Fibroblast of skin of left quadriceps (primary cell): ENCODE measurements at places on chromosomes 11 and 22.

DNA sequence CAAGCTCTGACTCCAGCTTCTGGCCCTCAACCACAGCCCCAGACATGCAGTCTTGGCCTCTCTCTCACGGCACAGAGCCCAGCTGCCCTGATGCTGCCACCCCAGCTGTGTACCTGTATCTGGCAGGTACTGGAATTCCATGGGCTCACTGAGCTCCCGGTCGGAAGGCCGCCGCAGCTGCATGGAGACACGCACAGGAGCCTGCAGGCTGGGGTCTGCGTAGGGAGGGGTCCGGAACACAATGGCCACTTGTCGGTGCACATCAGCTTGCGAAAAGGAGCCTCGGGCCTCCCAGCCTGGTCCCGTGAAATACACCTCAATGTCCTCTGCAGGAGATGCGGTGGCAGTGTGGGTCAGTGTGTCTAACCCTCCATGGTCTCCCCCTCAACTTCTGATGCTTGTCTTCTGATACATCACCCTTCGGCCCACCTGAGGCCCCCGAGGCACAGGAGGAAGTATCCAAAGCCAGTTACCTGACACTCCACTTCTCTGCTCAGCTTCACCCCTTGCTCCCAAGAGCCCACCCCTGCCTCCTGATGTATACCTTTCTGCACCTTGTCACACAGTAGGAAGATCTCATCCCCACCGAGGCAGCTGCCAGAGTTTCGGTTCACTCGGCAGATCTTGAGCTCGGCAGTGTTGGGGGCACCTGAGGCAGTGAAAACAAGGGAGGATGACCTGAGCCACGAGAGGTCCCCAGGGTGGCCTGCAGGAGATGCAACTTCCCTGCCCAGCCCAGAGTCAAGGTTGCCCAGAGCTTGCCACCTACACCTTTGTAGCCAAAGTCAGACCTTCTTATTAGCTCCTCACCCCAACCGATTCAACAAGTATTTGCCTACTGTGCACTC, 4.3 kb downstream of the RELA start:
- no peak for DNase-seq

GRCh38 chr11:45678976-45679375, 13.6 kb upstream of the CHST1 start:
- no peak for DNase-seq

DNA sequence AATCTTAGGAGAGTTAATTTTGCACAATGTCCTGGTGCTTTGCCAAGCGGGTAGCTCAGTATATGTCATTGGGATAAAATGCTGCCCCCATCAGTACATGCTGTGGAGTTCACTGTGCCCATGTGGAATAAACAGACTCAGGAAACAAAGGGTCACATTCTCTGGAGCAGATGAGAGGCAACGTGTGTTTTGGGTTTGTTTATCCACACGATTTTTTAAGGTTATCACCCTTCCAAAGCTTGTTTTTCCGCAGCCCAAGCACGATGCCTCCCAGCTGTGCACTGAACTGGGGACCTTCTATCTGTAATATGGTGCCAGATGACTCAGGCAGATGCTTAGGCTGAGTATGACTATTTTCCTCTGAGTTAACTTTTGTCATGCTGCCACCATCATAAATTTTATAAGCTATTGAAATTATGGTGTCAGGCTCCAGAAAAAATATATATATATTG, 6.5 kb downstream of the OR4D6 start:
- no peak for DNase-seq

DNA sequence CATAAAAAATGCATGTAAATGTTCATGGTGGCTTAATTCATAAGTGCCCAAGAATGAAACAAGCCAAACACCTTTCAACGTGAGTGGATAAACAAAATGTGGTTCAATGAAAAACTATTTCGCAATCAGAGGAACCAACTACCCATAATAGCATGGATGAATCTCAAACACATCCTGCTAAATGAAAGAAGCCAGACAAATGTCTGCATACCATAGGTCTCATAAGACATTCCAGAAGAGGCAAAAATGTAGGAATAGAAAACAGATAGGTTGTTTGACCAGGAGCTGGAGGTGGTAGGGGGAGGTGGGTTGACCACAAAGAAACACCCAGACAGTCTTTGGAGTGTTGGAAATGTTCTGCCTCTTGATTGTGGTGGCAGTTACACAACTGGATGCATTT, 13.2 kb upstream of the OSBPL5 start:
- no peak for DNase-seq

GRCh38 chr11:42901084-42901483, 410.7 kb upstream of the API5 start:
- DNase-seq = no peak
